A673 (cell line): ENCODE measurements at places on chromosomes 2 and 18.

GRCh38 chr18:54210463-54210862 lies 14.0 kb downstream of the MBD2 start:
- DNase-seq = no peak

GRCh38 chr2:231911381-231911780 lies 14.8 kb downstream of the NPPC start:
- no peak for DNase-seq

DNA sequence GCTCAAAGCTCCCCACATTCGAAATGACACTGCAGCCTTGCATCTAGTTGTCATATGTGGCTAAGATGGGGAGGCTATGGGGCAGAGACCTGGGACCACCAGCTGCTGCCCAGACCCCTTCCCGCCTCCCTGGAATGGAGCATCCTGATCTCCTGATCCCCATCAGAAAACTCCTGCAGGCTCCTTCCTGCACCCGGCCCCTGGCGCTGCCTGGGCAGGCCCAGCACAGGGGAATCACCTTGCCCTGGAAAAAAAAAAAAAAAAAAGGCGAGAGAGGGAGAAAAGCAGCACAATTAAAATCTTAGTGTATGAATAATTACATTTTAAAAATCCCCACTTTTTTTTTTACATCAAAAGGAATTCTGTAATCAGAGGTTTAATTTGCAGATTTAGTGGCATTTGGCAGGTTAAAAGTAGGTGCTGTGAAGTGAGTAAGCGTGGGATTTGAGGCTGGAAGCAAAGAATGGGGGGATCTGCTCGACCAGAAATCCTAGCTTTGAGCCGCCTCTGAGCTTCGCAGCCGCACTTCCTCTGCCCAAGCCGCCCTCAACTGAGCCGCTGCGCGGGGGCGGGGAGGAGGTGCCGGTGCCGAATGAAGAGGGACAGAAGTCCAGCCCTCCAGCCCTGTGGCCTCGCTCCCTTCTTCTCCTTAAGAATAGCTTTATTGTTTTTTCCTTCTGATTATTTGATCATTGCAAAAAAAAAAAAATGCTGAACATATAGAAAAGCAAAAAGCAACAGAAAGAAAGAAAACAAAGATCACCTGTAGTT lies 30.0 kb downstream of the THNSL2 start:
- DNase-seq = no peak

DNA sequence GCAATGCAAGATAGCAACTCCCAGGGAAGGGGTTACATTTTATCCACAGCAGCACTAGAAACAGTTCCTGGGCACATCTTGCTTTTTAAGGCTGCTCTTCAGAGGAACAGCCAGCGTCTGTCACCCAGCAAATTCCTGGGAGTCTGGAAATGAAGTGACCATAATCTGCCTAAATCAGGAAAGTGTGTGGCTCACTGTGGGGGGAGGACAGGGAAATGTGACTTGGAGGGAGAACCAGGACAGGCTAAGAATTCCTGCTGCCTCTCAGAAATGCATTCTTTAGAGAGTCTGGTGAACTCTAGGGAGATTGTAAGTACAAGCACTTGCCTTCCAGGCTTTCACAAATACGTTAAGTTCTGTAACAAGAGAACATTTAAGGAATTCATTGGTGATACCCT lies 364.3 kb upstream of the SPHKAP start:
- no peak for DNase-seq

DNA sequence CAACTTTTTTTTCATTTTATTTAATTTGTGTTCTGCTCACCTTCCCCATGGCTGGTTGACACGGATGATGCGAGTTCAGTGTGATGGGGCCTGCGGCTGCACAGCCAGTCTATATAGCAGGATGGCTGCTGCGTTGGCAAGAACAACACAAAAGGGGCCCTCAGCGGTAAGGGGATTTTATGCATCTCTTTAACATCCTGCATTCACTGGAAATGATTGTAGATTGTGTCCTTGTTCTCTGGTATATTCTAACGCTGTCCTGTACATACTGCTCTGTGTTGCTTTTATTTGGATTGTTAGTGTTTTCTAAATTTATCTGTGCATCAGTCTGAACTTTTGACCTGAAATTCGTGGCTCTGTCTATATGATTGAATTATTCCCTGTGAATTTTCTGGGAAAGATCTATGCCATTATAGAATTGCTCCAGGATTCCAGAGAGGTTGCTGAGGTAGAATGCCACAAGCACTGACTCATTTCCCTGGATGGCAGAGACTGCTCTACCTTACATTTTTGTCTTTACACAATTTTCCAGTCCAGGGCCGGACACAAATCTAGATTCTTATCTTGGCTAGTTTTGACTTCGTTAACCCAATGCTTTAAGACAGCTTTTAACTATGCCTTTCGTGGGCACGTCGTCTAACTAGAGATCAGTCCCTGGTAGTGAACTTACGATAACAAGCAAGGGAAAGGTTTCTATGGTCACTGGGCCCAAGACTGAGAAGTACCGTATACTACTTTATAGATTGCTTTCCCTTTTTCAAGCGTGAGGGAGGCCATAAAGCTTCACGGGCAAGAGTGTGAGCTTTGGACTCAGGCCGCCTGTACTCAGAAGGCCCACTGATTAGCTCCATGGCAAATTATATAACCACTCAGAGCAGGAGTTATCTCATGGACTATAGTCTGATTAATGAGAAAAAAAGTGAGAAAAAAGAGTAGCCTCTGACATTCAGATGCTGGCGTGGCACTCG lies at the start of gene CRYGC:
TSS of gene CRYGC (minus strand) at position 85 of the 968 bp plus-strand sequence. CDS start at position 49, 36 bp downstream.
- no peak for DNase-seq

GRCh38 chr2:74927621-74928020 lies 30.8 kb upstream of the POLE4 start:
- no peak for DNase-seq

DNA sequence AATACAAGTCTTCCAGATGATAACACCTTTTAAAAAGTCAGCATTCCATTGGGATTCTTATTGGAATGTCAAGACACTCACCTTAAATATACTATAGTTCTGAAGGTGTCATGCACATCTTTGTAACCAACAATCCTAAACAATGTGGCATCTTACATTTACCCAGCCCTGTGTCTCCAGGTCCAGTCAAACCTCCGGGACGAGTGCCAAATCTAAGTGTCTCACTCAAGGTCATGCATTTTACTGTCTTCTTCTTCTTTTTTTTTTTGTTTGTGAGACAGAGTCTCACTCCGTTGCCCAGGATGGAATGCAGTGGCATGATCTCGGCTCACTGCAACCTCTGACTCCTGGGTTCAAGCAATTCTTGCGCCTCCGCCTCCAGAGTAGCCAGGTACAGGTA lies 206.9 kb upstream of the FAM98A start:
- no peak for DNase-seq

DNA sequence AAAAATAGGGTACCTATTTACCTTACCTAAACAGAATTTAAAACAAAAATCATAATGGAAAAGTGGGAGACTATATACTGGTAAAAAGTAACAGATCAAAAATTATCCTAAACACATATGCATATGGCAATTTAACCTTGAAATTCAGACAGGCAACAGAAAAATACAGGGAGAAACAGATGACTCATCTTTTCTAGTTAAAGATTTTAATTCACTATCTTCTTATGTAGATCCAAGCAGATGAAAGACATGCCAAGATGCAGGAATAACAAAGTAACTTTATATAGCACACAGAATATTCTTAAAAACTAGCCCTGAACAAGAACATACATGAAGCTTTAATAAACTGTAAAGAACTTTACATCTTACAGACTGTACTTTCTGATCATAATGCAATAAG lies 30.9 kb downstream of the PRPF40A start:
- no peak for DNase-seq

DNA sequence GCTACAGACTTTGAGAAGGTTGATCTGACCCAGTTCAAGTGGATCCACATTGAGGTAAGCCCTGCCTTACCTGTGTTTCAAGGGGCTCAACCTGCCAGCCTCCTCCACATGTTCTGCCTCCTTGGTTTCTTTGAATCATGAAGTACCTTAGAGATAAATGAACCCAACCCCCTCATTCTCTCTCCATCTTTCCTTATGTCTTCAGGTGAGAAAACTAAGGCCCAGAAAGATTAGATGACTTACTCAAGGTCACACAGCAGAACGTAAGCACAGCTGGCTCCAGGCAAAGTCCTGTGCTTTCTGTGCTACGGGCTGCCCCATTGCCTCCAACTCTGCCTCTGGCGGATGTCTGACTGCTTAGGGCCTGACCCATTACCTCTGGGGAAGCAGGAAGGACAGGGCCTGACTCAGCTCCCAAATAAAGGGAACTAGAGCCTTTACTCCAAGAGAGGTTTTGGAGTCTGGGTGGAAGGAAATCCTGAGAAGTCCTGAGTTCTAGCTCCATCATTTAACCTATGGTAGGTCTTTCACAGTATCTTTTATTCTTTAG lies 10.3 kb downstream of the KHK start:
- DNase-seq = no peak

GRCh38 chr2:230866756-230867523 lies 2.2 kb downstream of the ITM2C start:
- DNase-seq = peak; percentile 94

- no peak for DNase-seq
These were observed 112.9 kb downstream of the CSRNP3 start for GRCh38 chr2:165582409-165582808.

- no peak for DNase-seq
These were observed 54.0 kb downstream of the DNER start for GRCh38 chr2:229660391-229660790.

- DNase-seq = no peak
These were observed 753 bp downstream of the ITPRIPL1 start for GRCh38 chr2:96325884-96326255.

GRCh38 chr18:29154758-29155725 lies 978.1 kb upstream of the CDH2 start:
- DNase-seq = no peak

DNA sequence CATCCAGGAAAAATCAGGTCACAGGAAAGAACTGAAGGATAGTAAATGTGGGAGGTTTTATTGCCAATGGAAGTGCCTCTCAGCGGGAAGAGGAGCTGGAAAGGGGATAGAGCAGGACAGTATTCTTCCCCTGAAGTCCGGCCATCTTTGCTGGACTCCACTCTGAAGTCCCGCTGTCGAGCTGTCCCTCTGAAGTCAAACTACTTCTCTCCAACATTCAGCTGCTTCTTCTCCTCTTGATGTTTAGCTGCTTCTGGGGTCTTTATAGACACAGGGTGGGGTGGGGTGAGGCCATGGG lies 23.5 kb upstream of the SLC39A10 start:
- DNase-seq = no peak

DNA sequence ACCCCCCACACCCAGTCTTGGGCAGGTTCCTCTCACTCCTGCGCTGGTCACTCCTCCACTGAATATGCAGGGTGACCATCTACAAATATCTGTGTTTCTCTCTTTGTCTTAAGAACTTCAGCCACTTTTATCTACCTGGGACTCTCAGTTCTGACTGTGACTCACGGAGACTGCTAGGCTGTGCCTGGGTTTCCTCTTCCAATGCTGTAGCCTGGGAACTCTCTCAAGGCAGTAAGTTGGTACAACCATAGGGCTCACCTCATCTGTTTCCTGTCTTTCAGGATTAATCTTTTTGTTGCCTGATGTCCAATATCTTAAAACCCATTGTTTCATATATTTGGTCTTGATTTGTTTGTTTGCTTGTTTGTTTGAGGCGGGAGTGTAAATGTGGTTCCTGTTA lies 47.2 kb upstream of the ZNF396 start:
- DNase-seq = no peak

DNA sequence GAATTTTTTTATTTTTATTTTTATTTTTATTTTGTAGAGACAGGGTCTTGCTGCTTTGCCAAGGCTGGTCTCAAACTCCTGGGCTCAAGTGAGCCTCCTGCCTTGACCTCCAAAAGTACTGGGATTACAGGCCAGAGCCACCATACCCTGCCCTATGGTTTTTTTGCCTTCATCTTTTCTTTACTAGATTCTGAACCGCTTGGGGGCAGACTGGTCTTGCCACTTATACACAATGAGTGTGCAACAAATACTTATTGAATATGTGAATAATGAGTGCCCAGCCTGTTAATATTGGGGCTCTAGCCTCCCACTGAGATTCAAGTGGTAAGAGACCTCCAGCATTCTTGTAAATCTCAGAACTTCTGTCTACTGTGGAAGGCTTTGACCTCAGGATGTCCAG lies 3.9 kb downstream of the NCK2 start:
- no peak for DNase-seq

DNA sequence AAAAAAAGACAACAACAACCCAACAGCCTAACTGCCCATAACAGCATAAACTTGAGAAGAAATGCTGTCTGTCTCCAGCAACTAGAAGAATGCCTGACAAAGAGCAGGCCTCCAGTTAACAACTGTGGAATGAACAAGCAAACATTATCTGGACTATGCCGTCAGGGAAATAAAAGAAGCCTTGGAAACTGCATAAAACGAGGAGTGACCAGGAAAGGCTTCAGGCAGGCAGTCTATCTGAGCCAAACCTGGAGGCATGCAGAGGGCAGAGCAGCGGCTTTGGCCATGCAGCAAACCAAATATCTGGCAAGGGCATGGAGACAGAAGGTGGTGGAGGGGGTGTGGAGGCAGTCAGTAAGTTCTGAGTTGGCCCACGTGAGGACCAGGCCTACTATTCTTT lies 11.1 kb downstream of the HES6 start:
- no peak for DNase-seq

- no peak for DNase-seq
These were observed 28.1 kb downstream of the EXOC6B start for GRCh38 chr2:72797740-72798139.

- no peak for DNase-seq
These were observed 22.5 kb downstream of the STAT4 start for GRCh38 chr2:191128172-191128910.

DNA sequence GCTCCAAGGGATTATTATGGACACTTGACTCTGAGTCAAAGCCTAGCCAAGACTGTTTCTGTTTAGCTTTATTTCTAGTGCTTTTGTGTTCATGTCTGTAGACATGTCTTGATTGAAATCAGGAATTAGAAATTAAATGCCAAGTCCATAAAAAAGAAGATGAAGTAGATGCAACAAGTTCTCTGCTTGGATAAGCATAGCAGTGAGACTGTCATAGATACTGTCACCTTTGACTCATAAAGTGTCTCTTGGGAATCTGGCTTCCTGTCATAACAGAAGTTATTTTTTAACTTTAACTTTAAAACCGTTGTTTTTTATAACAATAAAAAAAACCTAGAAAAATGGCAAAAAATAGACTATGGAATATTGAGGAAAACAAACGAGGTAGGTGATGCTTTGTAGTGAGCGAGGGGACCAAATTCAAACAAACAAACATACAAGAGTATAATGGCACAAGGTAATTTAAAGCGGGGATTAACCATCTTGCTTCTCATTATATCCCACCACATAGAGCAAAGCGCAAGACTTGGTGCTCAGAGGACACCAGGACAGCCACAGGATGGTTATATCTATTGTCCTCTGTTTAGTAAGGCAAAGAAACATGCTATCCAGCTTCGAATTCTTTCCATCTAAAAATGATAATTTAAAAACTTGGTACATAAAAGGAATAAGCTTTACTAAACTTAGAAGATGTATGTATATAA lies 64.6 kb downstream of the CD226 start:
- no peak for DNase-seq

DNA sequence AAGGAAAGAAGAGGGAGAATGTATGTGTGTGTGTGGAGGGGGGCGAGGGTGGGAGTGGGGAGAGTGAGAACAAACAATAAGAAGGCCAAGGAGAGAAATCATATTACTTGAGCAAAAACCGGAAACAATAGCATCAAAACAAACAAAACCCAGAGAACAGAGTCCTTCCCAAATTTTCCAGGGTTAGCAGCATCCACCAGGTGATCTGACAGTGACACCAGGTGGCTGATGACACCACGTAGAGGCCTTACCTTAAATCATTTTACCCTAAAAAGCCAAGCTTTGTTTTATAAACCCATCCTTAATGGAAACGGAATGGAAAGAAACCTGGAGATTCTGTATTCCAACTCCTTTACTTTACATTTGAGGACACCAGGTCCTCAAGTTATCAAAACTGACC lies 42.9 kb downstream of the CDCA7 start:
- no peak for DNase-seq
